Foreskin fibroblast (primary cell): ENCODE measurements at places on chromosomes 12 and 14.

GRCh38 chr12:6367065-6367968 lies 8.0 kb downstream of the SCNN1A start:
- DNase-seq = no peak

DNA sequence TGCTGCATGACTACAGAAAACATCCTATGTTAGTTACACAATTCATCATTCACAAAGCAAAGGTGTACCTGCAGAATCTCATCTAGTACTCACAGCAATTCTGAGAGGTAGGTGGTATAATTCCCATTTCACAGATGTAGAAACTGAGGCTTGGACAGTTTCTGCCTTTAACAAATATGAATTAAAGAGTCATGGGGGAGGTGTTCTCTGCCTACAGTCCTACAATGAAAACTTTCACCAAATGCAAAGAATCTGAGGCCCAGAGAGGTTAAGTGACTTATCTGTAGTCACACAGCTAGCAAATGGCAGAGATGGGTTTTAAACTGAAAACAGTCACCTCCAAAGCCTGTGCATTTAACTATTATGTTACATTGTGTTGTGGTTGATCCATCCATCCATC lies 171.6 kb upstream of the WSCD2 start:
- DNase-seq = no peak

DNA sequence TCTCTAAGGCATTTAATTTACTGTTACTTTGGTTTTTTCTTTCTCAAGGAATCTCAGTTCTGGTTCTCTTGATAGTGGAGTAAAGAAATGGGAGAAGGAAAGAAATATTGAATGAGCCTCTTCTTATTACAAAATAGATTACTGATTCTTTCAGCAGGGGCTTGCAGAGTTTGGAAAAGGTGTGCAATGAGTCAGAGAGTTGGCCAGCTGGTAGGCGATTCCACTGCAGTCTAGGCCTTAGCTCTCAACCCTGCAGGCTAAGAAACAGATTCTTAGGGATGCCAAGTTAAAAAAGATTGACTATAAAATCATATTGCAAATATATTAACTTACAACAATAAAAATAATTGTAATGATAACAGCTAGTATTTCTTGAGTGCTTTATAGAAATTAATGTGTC lies 25.8 kb downstream of the NR1H4 start:
- no peak for DNase-seq

DNA sequence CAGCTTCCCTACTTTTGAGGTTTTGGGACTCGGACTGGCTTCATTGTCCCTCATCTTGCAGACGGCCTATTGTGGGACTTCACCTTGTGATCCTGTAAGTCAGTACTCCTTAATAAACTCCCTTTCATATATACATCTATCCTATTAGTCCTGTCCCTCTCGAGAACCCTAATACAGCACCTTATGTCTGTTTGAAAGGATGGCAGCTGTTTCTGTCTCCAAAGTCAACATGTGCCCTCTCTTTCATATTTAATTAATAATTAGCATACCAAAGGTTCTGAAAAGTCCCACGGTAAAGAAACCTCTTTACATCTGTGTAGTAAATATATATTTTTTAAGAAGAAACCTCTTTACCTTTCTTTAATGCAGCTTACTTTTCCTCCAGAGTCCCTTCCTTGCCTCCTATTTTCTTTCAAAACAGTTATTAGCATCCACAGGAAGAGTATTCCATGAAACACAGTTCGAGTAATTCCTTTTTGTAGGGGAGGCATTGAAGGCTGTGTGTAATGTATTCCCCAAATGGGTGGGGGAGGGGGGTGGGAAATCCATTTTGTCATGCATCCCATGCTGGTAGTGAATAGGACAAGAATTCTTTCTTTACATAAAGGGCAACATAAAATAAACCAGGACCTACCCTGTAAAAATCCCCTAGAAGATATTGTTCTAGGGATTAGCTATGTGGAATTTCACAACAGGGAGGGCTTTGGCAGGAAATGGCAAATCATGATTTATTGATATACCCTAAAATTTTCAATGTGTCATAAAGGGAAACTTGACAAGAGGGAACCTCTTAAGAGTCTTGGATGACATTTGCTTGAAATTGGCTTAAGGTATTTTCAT lies 241.5 kb downstream of the SUDS3 start:
- DNase-seq = no peak

DNA sequence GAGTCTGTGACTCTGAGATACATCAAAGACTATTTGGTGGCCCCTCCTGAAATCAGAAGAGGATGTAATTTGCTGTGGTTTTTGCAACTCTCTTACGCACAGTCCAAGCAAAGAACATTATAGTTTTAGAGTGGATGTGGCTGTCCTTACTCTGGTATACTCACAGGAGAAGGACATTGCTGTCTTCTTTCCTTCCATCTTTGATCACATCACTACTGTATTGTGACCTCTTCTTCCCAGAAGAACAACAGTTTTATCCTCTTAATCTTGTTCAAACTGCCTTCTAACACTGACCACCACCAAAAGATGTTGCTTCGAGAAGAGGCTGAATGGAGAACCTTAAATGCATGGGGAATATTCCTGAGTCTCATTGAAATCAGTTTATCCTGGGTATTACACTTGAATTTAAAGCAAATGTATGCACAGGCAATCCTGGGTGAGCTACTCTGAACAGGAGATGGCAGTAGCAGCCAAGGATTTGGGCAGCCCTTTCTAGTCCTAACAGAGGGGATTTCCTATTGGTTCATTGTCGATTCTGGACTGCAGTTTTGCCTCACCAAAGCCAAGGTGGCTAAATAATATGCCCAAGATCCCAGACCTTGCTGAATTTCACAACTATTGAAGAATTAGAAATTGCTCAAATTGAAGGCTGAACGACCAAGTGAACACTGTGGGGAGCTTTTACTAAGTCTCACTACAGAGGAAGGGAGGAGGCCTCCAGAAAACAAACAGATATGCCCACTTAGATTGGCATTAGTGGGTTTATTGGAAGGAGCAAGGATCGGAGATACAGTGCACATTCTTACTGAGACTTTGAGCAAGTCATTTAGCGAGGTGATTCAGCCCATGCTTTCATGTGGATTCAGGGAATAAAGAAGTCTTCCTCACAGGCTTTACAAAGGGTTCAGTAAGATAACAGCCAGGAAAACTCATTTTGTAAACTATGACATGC lies 282.8 kb downstream of the PAWR start:
- peak; percentile 91 for DNase-seq

GRCh38 chr14:92039063-92039718 lies 668 bp downstream of the TRIP11 start:
- peak; percentile 27 for DNase-seq

- no peak for DNase-seq
Observed at GRCh38 chr12:120817559-120818330, 86.4 kb downstream of the SPPL3 start.

- no peak for DNase-seq
Observed at GRCh38 chr14:94439453-94440057, 13.0 kb downstream of the SERPINA11 start.

GRCh38 chr12:58741226-58741625 lies 179.1 kb downstream of the LRIG3 start:
- peak; percentile 34 for DNase-seq
